ENCODE measurements at places on chromosomes 5 and 9.
A peak's percentile ranks its signal among the peaks of the same experiment; 100 is the strongest.

- DNase-seq: peak; percentile 65
These were observed 1.3 kb upstream of the ABCA2 start for GRCh38 chr9:137029058-137029936.

DNA sequence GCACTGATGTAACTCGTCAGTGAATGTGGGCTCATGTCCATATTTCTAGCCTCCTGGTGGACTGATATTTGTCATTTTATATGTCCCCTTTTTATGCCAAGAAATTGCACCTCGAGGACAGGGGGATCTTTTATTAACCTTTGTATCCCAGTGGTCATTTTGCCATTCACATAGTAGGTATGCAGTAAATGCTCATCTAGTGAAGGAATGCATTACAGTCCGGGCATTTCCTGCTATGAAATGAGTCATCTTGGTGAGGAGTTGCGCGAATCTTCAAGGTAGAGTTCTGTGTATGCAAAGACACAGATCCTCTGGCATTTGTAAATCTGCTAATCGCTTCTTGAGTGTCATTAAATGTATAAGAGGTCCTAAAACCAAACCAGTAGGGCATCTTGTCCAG is 755.5 kb upstream of the ADAMTS16 start:
- no peak for DNase-seq

DNA sequence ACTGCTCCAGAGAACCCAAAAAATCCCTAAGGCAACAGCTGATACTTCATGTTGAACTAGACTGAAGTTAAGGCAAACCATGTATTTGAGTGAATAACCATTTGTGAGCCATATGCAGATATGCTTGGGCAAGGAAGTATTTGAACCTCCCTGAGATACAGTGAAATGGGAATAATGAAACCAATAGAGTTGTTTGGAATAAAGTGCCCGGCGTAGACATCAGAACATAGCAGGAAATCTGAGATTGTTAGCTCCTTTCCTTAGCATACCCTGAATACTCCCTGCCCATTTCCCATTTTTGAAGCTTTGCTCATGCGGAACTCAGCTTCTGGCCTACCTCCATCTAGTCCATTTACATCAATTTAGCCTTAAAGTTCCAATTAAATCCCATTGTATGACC is 611.9 kb downstream of the EFNA5 start:
- DNase-seq: no peak

GRCh38 chr5:176364765-176365350 is 429 bp upstream of the ARL10 start:
- DNase-seq: no peak

GRCh38 chr5:162672061-162672460 is 604.5 kb downstream of the GABRG2 start:
- DNase-seq: no peak

DNA sequence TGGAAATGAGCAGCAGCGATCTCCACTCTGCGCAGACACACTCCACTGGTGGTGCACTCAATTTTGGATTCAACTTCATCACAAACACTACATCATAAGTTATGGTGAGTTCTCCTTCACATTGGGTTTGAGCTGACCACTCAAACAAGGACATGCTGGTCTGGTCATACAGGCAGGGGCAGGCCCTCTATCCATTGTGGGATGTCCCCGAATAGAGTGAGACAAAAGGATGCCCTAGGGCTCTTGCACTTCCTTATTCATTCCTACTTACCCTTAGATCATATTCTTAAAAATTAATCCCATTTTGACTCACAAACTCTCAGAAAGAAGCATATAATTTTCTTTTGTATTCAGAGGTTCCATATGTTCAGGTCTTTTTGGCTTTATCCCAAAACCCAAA is 16.3 kb upstream of the PJA2 start:
- DNase-seq: no peak

GRCh38 chr9:71223953-71224538 is 102.6 kb upstream of the TRPM3 start:
- DNase-seq: no peak

- DNase-seq: no peak
These were observed 258.5 kb downstream of the AGTPBP1 start for GRCh38 chr9:85483208-85483607.

- no peak for DNase-seq
These were observed 50.5 kb upstream of the SH3PXD2B start for GRCh38 chr5:172504701-172505402.

GRCh38 chr5:90386099-90386710 is 23.4 kb downstream of the CETN3 start:
- no peak for DNase-seq

DNA sequence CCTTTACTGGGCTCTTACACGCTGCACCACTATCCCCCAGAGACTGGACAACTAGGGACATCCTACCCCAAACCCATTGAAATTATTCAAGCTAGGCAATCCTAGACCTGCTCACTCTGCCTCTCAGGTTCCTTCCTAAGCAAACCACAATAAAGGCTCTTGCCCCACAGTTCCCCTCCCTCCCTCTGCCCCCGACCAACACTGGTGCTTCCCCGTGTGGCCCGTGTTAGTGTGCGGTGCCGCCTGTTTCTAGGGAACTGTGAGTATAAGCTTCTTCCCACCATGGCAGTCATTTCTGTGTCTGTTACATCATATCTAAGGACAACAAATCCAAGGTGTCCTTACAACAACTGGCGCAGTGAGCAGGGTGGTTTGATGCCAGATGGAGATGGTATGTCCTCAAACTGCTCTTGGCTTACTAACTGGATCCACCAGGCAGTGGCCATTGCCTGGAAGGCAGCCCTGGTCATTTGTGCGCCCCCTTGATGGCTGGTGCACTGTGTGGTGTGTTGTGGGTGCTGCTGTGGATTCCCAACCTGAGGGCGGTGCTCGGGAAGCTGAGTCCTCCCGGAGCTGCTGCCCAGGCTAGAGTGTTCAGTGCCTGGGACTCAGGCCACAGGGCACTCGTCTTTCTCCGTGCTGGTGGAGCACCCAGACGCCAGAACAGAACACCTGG is 8.4 kb upstream of the MXD3 start:
- no peak for DNase-seq

GRCh38 chr5:149271716-149272563 is at the start of gene AFAP1L1:
TSS of gene AFAP1L1 (plus strand) at chr5:149271859. CDS start at chr5:149271969, 110 bp downstream.
- no peak for DNase-seq

- no peak for DNase-seq
These were observed 309.6 kb downstream of the MLLT3 start for GRCh38 chr9:20312732-20313131.

DNA sequence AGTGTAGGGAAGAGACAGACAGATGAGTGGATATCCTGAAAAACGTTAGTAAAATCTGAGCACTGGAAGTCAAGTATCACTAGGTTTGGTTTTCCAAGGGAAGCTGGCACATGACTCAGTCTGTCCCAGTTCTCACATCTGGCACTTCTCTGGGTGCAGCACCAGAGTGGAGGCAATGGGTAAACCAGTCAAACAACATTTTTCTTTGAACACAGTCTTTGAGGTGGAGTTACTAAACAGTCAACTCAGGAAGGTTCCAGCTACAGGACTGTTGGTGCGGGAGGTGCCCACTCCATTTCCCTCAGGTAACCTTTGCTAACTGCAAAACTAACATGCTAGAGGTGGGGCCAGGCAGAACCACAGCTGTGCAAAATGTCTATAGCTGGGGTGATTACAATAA is 301.4 kb upstream of the RFX3 start:
- no peak for DNase-seq

DNA sequence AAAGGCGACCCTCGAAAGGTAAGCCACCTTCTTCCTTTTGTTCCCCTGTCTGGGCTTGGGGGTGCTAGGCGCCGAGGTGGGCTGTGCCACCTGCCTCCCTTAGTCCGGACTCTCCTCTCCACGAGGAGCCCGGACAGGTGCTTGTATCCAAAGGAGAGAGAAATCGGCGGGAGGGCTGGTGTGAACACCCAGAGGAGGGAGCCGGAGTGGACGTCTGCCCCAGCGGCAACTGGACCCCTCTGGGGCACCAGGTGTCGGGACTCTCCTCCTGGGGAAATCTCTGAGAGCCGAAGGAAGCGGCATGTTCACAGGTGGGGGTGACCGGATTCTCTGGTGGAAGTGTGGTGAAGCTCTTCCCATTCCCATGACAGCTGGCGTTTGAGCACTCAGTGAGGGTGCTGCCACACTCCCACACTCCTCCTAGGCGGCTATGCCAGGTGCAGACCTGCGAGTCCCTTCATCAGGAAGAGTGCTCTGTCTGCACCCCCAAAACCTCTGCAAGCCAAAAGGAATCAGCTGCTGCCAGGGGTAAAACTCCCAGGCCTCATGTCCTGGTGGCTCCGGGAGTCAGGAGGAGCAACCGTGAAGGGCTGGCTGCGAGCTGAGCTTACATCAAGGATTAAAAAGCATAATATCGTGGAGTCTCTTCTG is 921 bp downstream of the KCNIP1 start:
- no peak for DNase-seq

- DNase-seq: no peak
These were observed 5.6 kb upstream of the SPDL1 start for GRCh38 chr5:169577951-169578350.

DNA sequence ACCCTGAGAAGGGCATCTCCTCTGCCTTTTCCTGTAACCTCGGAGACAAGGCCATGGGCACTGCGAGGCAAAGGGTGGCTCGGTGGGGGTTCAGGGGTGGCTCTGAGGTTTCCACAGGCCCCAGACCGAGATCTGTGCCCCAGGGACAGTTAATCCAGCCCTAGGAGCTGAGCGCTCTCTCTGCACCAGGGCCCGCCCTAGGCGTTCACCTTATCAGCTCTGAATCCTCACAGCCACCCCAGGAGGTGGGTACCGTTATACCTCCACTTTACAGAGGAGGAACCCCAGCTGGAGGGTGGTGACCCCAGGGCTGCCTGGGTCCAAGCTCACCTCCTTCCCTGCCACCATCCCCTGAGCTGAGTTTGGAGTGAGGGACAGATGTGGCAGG is 2.3 kb upstream of the ENG start:
- DNase-seq: no peak

GRCh38 chr5:126081209-126081608 is 342.0 kb upstream of the GRAMD2B start:
- DNase-seq: no peak

GRCh38 chr5:78065663-78066062 is 228.8 kb downstream of the AP3B1 start:
- DNase-seq: no peak

GRCh38 chr5:35830587-35830986 is 26.1 kb upstream of the IL7R start:
- no peak for DNase-seq

DNA sequence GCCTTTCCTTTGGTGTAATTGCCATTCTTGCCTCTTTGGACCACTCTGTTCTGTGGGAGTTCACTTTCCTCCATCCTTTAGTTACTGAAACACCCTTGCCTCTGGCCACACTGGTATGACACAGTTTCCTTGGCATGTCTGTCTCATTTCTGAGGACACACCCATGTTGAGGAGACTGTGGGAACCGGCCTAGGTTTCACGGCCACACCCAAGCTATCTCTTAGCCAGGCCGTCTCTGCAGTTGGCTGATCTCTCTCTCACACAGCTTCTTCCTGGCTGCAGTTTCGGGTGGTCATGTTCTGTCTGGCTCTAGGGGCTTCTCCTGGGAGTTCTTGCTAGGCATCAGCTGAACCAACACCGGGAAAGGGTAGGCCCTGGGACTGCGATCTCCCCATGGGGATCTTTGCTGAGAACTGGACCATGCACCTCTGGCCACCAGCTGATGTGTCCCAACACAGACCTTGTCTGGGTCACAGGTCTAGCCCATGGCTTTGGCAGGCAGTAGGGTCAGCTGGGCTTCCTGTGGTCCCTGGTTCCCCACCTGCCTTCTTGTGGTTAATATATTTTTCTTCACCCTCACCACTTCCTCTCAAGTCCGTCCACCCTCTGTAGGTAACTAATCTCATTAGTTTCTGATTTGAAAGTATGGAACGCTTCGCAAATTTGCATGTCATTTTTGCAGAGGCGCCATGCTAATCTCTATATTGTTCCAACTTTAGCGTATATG is 24.9 kb downstream of the ARHGEF37 start:
- DNase-seq: no peak

GRCh38 chr5:111697215-111697614 is 59.8 kb downstream of the NREP start:
- no peak for DNase-seq

- DNase-seq: no peak
These were observed 288.1 kb downstream of the ARL15 start for GRCh38 chr5:54022223-54022622.

- no peak for DNase-seq
These were observed 911 bp upstream of the PIK3R1 start for GRCh38 chr5:68214482-68215207.

- no peak for DNase-seq
These were observed 13.8 kb upstream of the SNX2 start for GRCh38 chr5:122761115-122761514.

GRCh38 chr5:89003563-89004036 is 120.6 kb upstream of the MEF2C start:
- no peak for DNase-seq

- no peak for DNase-seq
These were observed 101.4 kb upstream of the TARS1 start for GRCh38 chr5:33339413-33339812.

DNA sequence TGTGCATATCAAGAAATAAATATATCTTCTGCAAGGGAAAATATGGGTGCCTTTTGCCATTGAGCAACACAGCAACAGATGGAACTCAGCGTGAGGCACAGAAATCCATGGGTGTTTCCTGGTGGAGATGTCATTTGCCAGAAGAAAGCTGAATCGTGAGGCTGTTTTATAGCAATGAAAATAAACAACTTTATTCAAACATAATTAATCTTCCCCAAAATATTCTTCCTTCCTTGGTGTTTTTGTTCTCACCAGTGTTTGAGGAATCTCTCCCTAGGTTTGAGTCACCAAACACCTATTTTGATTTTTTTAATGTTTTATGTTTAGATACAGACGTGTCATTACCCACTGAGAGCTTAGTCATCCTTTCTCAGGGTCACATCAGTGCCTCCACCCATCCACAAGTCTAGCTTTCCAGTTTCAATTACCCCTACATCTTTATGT is 65.8 kb upstream of the PAPPA start:
- DNase-seq: no peak

DNA sequence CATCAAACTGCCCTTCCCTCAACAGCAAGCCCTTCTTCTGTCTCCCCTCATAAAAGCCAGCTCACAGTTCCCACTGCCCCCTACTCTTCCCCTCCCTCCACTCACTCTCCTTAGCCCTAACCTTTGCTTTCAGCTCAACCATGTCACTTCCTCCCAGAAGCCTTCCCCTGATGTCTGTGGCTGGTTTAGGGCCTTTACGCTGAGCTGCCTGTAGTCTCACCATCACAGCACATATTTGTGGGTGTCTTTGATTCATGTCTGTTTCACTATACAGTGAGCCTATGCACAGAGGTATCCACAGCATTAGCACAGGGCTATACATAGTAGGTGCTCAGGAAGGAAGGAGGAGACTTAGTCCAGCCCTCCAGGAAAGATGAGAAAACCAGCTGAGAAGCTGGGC is 34.7 kb downstream of the C9orf50 start:
- no peak for DNase-seq

Measured in stimulated activated CD4-positive, alpha-beta T cell treated with anti-CD3 and anti-CD28 coated beads, Interleukin-15, amount 100 ng/mL, for 1 hour (primary cell).